ENCODE measurements at places on chromosomes 6 and 20.

DNA sequence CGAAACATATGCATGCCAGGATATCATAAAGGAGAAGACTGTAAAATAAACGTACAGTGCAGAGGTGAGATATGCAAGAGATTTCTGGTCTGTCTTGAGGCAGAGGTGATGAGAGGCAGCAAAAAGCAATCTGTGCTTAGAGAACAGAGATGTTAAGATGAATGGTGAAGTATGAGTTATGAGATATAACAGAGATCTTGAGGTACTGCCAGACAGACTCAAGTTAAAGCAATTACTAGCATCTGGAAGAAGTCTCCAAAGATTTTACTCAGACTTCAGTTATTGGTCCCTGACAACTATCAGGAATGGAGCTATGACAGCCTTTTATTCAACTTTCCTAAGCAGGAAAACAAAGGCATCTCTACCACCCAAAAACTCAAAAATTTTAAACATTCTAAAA is 122.8 kb upstream of the DST start:
- DNase-seq = no peak

GRCh38 chr6:122616877-122617276 is 6.7 kb downstream of the PKIB start:
- DNase-seq = no peak

- DNase-seq = no peak
Measured at GRCh38 chr6:161443848-161444247, 170.0 kb upstream of the AGPAT4 start.

- DNase-seq = no peak
Measured at GRCh38 chr20:63337786-63338420, 23.2 kb downstream of the CHRNA4 start.

GRCh38 chr20:57066126-57066900 is 200.1 kb downstream of the BMP7 start:
- DNase-seq = no peak

DNA sequence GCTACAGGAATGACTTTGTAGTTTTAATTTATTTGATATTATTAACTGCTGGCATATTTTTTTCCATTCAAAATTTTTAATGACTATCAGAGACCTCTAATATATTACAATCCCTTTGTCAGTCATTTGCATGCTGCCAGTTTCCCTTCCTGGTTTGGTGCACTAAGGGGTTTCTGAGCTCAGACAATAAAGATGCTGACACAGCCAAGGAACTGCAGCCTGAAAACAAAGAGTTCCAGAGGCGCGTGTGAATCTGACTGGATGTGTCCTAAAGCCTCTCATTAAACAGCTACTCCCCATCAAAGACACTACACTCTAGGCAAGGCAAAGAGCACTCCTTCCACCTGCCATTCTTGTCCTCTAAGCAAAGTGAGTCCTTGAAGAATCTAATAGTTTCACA is 116.8 kb upstream of the DST start:
- no peak for DNase-seq

GRCh38 chr20:19605786-19606485 is 152.1 kb upstream of the RIN2 start:
- DNase-seq = no peak

GRCh38 chr6:33721508-33721907 is 10.0 kb upstream of the UQCC2 start:
- DNase-seq = no peak

- no peak for DNase-seq
Measured at GRCh38 chr6:26611599-26611998, 14.8 kb downstream of the ABT1 start.

- no peak for DNase-seq
Measured at GRCh38 chr20:24875078-24875477, 74.0 kb upstream of the CST7 start.

DNA sequence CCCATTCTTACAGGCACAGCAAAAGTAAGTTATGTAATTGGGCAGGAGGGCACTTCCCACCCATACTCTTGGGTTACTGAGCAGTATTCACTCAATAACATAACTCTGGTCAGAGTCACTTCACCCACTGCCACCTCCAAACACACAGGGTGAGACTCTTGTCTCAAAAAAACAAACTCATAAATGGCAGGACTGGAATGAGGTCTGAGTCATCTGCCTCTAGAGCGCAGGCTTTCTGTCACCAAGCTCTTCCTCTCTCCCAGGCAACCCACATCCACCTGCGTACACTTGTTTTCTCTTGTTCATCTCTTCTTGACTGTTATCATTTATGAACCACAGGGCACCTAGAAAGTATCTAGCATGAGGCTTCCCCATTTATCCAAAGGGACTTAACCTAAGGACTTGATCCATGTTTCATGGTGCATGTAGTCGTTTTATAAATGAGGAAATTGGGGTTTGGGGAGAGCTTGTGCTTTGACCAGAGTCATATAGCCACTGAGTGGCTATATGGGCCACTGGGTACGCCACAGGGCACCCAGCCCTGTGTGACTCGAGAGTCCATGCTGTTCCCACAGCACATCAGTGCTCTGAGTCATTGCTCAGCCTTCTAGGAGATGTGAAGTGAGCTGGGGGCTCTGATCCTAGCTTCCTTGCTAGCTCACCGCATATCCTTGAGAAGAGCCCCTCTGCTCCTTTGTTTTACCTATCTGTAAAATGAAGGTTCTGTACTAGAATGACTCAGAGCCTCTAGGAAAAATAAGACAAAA is 22.4 kb downstream of the C20orf173 start:
- DNase-seq = no peak

DNA sequence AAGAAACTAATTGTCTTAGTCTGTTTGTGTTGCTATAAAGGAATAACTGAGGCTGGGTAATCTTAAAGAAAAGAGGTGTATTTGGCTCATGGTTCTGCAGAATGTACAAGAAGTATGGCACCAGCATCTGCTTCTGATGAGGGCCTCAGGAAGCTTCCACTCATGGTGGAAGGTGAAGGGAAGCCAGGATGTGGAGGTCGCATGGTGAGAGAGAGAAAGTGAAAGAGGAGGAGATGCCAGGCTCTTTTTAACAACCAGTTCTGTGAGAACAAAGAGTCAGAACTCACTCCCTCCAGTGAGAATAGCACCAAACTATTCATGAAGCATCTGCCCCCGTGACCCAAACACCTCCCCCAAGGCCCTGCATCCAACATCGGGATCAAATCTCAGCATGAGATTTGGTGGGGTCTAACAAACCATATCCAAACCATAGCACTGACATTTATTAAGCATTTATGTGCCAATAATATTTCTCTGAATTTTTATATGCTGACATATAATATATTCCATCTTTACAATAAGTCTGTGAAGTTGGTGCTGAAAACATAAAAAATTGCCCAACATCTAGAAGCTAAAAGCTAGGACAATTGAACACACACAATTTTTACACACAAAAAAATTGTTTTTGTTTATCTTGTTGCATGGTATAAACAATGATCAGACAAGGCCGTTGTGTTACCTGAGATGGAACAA is 29.2 kb upstream of the BTN3A2 start:
- DNase-seq = no peak

DNA sequence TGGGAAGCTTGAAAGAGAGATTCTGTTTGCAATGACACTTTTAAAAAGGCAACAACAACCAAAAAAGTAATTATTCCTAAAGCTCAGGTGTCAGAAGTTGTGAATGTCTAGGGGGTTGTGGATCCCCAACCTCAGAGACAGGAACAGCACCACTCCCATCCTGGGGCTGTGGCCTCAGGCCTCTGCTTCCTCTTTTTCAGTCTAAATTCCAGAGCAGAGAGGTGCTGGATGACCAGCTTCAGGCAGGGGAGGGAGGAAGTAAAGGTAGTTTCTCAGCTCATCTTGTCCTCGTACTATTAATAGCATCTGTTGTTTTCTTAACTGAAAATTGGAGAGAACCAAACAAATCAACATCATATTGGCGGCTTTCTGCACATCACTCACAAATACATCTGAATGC is 8.3 kb downstream of the NT5E start:
- DNase-seq = no peak
